ENCODE measurements at places on chromosomes 1 and 21.

- no peak for DNase-seq
Measured at GRCh38 chr21:27649323-27649722, 682.4 kb upstream of the ADAMTS5 start.

DNA sequence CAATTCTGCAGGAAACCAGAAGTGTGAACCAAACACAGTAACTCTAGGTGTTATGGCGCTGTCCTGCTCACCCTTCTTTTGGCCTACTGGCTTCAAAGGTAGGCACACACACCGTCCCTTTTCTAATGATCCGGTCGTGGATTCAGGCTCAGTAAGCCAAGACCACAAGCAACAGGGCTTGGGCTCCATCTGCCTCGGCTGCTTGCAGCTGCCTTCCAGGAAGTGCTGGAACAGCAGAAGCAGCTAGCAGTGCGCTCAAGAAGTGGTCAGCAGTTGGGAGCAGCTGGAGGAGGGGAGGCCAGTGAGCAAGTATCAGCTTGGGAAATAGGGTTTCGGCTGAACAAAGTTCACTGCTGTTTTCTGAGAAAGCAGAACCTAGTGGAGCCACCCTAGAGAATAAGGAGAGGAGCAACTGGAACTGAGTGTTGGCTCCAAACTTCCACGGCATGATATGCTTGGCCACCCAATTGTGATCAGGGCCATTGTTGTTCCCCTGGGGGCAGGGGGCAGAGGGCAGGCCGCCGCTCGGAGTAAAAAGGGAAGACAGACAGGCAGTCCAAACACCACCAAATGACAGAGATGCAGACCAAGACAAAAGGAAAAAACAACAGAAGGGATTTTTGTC, 173.4 kb downstream of the TOMM20 start:
- no peak for DNase-seq

DNA sequence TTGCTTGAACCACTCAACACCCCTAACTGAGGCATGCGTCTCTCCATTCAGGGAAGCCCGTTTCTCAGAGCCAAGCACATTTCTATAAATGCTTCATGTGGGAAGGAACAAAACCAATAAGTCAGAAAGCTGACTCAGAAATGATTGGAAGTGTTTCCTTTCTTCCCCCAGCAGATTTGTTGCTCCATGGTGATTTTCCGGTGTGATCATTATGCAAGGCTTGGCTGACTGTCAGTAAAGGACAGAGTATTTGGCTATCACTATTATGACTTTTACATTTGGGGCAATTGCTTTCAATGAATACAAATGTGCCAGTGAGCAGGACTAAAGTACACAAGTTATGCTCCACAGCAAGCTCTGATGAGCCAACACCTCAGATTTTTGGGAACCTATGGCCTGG, 53.3 kb upstream of the ZC3H11B start:
- no peak for DNase-seq

- DNase-seq: no peak
Measured at GRCh38 chr1:117803318-117803717, 126.1 kb downstream of the GDAP2 start.

GRCh38 chr1:204477036-204477740, 17.4 kb downstream of the PIK3C2B start:
- no peak for DNase-seq

DNA sequence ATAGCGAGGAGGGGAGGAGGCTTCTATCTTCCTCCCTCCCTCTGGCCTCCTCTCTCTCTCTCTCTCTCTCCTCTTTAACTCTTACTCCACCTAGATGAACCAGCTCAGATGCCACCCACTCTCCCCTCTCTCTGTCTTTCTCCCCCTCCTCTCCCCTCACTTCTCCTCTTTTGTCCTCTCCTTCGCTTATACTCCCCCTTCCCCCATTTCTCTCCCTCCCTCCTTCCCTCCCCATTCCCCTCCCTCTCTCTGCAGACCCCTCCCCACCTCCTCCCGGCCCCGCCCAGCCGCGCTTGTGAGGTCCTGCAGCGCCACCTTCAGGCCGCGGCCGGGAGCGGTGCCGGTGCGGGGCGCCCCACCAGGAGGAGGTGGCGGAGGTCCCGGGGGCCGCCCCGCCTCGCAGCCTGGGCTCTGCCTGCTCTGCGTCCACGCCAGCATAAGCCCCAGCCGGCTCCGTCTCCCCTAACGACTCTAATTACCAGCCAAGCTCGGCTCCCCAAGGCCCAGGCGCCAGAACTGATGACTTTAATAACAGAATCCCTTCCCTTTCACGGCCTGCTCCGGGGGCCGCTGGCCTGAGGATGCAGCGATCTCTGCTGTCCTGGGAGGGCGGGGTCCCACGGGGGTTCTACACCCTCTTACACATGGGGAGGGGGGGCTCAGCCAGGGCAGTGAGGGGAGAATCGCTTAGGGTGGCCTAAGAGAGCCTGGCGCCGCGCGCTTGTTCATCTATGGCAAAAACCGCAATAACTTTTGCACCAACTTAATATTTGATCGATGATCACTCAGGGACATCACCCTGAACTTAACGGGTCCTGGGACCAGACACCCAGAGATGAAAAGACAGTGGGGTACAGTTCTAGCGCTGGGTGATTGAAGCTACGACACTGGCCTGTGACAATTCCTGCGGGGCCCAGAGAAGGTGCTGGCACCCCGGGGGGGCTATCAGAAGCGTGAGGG, 637.3 kb downstream of the MATN1 start:
- DNase-seq: peak; percentile 65

DNA sequence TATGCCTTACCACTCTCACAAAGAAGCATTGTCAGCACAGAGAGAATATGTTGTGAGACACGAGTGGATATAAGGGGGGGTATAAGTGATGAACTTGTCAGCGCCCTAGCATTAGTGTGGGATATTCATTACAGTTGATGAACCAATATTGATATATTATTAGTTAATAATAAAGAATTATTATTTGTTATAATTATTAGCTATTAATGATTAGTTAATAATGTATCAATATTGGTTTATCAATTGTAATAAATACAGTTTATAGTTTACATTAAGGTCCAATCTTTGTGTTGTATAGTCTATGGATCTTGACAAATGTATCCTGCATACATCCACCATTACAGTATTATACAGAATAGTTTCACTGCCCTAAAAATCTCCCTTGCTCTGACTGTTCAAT, 120.2 kb upstream of the NCAM2 start:
- DNase-seq: no peak

GRCh38 chr21:27759820-27760219, 792.9 kb upstream of the ADAMTS5 start:
- no peak for DNase-seq

DNA sequence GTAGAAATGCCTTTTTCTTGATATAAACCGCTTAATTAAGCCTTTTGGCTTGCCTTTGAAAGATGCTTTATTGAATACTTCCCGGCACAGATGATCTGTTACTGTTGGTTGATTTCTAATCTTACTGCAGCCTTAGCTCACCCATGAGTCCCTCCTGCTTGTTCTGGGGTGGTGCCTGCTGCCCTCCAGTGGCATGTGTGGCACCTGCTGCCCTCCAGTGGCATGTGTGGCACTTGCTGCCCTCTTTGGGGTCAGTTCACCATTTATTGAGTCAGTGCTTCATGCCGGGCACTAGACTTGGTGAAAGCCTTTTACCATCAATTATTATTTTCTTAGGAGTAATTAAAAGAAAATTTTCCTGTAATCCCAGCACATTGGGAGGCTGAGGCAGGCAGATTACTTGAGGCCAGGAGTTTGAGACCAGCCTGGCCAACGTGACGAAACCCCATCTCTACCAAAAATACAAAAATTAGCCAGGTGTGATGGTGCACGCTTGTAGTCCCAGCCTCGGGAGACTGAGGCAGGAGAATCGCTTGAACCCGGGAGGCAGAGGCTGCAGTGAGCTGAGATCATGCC, 54.3 kb downstream of the ADARB1 start:
- peak; percentile 79 for DNase-seq

GRCh38 chr21:31265366-31266013, 78.6 kb downstream of the TIAM1 start:
- DNase-seq: no peak

- no peak for DNase-seq
Measured at GRCh38 chr1:182308826-182309225, 82.8 kb downstream of the GLUL start.

DNA sequence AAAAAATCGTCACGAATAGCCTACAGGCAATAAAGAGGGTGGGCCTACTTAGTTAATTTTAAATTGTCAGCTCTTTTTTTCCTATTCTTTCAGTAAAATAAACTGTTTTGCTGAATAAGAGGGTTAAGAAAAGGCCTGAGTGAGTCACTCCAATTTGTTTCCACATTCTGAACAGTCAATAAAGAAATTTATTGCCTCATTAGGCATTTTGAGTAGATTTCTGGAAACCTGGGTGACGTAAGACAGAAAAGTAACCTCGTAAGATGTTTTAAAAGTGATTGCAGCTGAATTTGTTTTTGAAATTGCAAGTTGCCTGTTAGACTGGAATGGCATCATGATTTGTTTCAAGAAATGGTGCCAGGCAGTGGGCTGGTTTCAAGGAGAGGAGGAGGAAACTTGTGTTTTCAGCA, 439.3 kb downstream of the USP25 start:
- DNase-seq: no peak

GRCh38 chr1:165890684-165891083, 63.3 kb downstream of the UCK2 start:
- no peak for DNase-seq

DNA sequence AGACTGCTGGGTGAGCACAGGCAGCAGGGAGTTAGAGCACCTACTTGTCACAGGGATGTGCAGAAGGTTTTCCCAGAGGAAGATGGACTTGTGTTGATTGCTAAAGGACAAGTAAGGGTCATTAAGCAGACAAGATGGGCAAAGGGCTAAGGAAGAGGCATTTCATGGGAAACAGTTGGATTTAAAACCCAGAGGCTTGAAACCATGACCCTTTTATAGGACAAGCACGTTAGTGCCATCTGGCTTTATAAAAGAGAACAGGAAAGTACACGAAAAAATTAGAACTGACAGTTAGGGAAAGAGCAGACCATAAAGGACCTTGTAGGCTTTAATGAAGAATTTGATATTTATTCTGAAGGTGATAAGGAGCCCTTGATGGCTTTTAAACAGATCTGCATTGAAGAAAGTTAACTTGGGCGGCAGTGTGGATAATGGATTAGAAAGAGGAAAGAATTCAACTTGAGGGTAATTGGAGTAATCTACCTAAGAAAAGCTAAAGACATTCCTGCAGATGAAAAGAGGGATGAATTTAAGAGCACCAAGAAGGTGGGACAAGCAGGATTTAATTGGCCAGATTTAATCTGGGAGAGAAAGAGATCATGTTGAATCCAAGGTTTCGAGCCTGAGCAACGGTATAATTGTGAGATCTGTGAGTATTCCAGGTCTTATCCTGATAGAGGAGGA, 68.6 kb downstream of the ZC3H11B start:
- DNase-seq: no peak

DNA sequence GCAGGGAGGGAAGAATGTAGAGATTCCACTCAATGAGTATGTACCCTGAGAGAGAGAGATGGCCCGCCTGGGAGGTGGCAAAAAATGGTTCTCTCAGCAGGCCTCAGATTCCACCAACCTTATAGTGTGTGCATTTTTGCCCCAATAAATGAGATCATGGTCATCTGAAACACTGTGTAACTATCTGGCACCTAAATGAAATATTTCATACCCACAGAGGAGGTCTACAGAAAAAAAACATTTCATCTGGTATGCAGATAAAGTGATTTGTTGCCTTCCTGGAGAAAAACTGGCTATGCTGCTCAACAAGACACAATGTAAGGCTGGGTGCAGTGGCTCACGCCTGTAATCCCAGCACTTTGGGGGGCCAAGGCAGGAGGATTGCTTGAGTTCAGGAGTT, 4.9 kb downstream of the TMCO2 start:
- DNase-seq: no peak

DNA sequence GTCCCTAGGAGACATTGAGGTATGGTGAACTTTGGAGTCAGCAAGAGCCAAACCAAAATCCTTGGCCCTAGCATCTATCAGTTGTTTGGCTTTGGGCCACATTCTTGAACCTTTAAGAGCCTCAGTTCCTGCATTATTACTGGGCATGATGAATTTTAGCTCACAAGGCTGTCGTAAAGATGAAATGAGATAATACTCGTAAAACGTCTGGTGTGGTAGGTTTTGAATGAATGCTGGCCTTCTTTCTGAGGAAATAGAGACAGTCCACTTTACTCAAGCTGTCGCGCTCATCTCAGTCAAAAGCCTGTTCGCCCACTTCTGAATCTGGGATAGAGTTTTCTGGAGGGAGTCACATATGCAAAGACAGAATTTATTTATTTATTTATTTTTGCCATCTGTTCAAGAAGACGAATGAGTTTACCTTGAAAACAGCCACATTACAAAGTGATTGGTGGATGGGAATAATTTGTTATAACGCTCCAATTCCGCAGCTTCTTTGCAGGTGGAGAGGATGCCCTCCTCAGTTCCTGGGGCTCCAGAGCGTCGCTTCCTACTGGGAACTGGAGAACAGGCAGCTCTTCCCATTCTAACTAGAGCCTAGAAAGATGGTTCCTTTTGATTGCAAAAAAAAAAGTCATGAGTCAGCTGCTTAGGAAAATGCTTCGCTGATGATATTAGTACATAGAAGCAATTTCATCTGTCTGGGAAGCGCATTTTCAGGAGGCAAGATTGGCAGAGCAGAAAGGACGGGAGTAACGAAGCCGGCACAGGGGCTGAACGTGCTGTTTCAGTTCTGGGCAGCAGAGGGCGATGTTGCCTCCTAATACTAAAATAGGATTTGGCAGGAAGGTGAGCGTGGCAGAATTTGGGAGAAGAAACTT, 49.9 kb upstream of the CYP2J2 start:
- peak; percentile 91 for DNase-seq

DNA sequence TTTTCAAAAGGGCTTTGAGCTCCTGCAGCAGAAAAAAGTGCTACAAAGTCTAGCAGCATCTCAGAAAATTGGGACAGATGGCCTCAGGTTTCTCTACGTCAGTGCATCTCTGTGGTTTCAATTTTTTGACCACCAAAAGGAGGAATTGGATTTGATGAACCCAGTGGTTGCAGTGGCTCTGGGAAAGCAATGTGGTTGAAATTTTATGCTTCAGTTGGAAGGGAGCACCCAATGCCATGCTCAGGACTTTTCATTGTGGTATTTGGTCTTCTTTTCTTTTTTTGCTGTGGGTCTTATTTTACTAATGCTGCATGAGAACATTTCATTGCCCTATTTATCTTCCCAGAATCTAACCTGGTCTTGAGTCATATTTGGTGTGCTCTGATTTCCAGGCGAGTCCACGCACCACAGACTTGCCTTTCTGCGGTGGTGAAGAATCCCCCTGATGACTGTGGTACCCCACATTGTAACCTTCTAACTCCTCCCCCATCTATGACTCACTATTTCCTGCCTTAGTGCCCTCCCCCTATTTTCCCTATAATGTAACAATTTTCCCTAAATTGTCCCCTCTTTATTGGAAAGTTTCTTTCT, 56.7 kb downstream of the S1PR1 start:
- DNase-seq: peak; percentile 27

DNA sequence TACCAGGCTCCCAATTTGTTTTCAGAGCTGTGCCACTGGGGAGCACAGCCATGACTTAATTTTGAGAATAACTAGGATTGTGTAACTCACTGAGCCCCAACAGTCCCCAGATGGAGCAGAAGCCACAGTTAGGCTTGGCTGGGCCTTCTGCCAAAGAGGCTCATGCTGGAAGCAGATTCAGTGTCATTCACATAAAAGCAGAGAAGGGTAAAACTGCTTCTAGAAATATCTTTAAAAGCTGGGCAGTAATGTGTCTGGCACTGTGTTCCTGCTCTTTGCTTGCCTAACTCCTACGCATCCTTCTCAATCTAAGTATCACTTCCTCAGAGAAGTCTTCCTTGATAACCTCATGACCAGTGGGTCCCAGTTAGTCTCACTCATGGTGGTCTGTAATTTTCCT, 20.3 kb downstream of the STK40 start:
- DNase-seq: peak; percentile 87

- no peak for DNase-seq
Measured at GRCh38 chr1:95073446-95073845, 695 bp upstream of the ALG14 start.

GRCh38 chr1:153790313-153790965, 15.2 kb downstream of the SLC27A3 start:
- DNase-seq: no peak
